ENCODE measurements at places on chromosomes 12 and 14. TPM values are rescaled to one million over a fixed set of nuclear protein-coding genes. Genes with fewer than 3 reads are reported as not detected.

Gene DHH
- total RNA-seq, result 0.72 TPM

DNA sequence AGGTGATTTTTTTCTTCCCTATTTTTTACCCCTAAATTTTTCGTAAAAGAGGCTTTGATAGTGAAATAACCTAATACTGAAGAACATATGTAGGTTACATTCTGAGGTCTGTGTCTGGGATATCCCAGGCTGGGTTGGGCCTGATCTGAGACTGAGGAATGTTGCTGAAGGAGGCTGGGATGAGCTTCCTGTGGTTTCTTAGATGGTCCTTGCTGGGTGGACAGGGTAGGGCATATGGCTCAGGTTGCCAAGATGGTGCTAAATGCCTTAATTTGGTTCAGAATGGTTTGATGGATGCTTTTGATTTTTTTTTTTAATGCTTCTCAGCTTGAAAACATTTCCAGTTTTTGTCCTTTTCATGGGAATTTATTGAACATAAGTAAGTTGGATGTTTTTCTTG, 124.6 kb upstream of the PMCH start:
- no peak for DNase-seq

- DNase-seq, result no peak
These were observed 53.8 kb downstream of the TRPV4 start for GRCh38 chr12:109779382-109779781.

Gene KDM5A
- total RNA-seq, result 50.7 TPM

Gene BCL11B
- 2.0 TPM for total RNA-seq

Gene KRT77
- not detected for total RNA-seq

GRCh38 chr12:124495194-124495983, 72.0 kb downstream of the NCOR2 start:
- DNase-seq, result no peak

GRCh38 chr14:74763803-74764531, 851 bp downstream of the YLPM1 start:
- no peak for DNase-seq

DNA sequence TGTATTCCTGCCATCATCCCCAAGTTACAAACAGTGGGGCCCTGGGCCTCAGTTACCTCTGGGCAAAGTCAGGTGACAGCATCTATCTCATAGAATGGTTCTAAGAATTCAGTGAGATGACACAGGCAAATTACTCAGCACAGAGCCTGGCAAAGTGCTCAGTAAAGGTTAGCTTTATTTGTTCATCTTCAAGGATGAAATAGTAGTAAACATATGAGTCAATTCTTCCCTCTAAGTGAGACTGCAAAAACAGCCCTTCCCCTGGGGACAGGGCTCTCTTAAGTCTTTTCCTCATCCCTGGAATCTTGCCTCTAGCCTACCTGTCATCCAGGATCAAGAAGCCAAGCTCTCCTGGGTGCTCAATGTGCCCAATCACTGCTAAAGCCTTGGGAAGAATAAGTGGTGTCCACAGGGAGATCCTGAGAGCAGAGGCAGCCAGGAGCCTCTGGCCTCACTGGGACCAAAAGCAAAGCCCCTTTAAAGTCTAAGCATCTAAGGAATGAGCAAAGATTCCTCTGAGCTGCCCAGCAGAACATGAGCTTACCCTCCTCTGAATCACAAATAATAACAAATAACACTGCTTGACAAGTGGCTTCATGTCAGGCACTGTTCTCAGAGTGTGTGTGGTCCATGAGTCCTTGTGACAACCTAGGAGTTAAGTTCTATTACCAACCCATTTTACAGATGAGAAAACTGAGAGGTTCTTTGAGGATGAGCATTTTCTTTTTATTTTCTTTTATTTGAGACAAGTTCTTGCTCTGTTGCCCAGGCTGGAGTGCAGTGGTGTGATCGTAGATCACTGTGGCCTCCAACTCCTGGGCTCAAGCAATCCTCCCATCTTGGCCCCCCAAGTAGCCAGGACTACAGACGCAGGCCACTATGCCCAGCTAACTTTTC, 12.1 kb downstream of the NUAK1 start:
- DNase-seq, result no peak

Gene RAB5B
- total RNA-seq, result 71.4 TPM
